ENCODE measurements at places on chromosomes 1 and 21.
A peak's percentile ranks its signal among the peaks of the same experiment; 100 is the strongest.

- no peak for DNase-seq
Measured at GRCh38 chr21:34540206-34540605, 28.2 kb upstream of the KCNE1 start.

DNA sequence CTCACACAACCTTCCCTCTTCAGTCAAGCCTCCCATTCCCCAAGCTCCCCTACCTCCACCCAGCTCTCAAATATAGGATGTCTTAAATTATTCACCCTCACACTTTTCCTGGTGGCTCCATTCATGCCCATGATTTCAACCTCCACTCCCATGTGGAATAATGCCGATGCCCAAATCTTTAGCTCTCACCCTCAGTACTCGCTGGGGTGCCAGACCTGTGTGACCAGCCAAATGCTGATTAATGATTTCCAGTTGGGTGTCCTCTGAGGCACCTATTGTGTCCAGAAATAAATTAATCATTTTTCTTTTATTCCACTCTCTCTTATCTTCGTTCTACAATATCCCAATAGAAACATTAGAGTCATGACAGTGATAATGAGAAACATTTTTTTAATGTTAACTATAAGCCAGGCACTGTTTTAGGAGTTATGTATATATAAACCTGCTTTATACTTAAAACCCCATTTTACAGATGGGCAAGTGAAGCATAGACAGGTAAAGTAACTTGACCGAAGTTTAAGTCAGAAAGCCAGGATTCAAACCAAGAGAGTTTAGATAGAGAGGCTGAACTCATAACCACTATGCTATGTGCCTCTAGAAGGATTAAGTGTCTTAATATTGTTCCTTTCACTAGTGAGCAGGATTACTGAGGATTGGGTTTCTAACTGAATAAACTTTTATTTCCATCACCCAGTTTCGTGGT lies 209.7 kb downstream of the DUSP10 start:
- DNase-seq, result no peak

- peak; percentile 37 for DNase-seq
Measured at GRCh38 chr1:97137862-97138514, 416.4 kb downstream of the PTBP2 start.

- no peak for DNase-seq
Measured at GRCh38 chr1:39127513-39127912, 77.0 kb upstream of the MACF1 start.

DNA sequence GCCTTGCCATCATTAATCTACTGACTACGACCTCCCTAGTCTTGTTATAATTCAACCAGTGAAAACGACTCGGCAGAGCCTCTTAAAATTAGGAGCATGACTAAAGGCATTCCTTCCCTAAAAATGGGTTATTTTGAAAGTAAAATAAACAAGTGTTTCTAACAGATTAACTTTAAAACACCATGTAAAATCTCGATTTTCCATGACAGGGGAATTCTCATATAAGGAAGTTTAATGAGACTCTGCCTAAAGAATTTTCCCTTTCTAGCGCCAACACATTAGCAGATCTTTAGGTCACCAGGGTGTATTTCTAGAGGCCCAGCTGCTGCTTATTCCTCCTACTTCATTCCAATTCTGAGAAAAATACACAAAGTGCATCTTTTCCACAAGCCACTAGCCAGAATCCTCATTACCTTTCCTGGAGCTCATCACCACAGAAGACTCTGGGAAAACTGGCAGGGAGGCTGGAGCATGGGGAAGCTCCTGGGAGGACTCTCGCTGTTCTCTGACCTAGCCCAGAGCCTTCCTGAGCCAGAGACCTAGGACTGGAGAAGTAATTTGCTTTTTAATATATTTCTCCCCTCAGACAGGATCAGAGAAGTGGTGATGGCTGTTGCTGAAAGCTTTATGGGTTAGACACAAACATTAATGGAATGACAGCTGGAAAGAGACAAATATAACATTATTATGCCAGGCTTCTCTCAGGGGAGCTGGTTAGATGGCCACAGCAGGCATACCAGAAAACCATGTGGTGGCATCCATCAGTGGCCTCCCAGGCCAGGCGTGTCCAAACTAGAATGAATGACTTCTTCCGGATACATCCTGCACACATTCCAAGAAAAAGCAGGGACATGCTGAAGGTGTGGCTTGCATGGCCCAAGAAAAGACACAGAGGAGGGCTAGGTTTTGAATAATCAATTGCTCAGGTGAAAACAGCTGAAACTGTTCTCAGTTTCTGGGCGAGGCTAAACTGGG lies 63.6 kb upstream of the CTTNBP2NL start:
- no peak for DNase-seq

- no peak for DNase-seq
Measured at GRCh38 chr1:155379180-155379579, 58.5 kb downstream of the RUSC1 start.

DNA sequence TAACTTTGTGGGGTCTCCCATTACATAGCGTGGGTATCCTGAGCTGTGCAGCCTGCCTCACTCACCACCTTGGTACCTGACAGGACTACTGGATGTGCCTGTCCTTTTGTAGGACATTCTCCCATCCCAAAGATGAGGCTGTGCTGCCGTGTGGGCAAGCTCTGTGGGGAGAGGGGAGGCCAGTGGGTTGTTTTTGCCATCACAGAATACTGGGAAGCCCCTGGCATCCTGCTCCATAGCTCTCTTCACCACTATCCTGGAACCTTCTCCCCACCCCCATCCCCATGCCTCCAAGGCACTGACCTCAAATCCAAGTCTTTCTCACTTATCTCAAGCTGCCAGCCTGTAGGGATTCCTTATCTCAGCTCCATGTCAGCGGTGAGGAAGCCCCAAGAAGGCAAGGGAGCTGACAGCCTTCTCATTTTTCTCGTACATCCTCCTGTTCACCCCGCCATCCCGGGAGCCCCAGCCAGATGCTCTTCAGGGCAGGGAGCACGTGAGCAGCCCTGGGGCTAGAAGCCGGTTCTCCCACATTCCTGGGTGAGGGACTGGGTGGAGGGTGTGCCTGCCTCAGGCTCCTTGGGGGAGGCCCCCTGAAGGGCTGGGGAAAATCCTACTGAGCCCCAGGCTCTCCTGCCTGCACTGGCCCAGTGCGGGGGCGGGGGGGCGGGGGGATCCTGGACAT lies 2.4 kb upstream of the ELF3 start:
- no peak for DNase-seq

DNA sequence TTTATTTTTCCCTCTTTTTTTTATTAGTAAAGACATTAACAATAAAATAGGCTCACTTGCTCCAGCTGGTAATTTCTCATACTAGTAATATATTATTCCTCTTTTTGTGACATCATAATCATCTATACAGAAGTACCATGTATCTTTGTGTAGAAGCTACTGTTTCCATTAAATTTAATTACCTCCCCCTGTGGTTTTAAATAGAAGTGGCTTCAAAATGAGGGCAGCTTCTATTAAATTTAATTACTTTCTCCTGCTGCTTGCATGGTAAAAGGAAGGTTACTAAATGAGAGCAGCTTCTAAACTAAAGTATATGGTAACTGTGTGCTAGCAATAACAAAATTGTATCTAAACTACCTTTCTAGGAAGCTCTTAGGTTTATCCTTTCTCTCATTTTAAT lies 94.0 kb downstream of the DPYD start:
- DNase-seq, result no peak

- no peak for DNase-seq
Measured at GRCh38 chr1:56563568-56563967, 15.8 kb downstream of the PLPP3 start.

GRCh38 chr1:94281361-94282142 lies 44.2 kb upstream of the ARHGAP29 start:
- DNase-seq, result no peak

GRCh38 chr1:167488786-167489185 lies 29.5 kb downstream of the CD247 start:
- DNase-seq, result no peak

GRCh38 chr1:206753141-206753540 lies 17.4 kb upstream of the IL19 start:
- no peak for DNase-seq

- no peak for DNase-seq
Measured at GRCh38 chr1:92882819-92883218, 51.0 kb downstream of the RPL5 start.

GRCh38 chr1:18010408-18010807 lies 97.2 kb upstream of the IGSF21 start:
- DNase-seq, result no peak

DNA sequence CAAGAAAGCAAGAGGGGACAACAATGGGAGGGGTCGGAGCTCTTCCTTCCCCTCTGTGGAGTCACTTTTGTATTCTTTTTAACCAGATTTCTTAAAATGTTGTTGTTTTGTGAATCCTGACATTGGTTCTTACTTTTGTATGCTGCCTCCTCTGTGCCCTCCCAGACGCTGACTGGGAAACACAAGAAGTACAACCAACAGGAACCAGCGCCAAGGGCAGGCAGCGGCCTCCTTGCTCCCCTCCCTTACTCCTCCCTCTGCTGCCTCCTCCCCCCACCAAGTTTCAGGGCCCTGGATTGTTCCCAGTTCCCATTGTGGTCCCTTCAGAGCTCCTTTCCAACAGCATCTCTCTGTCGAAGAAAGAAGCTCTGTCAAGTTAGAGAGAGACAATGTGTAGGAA lies 111.1 kb downstream of the BRINP2 start:
- no peak for DNase-seq

DNA sequence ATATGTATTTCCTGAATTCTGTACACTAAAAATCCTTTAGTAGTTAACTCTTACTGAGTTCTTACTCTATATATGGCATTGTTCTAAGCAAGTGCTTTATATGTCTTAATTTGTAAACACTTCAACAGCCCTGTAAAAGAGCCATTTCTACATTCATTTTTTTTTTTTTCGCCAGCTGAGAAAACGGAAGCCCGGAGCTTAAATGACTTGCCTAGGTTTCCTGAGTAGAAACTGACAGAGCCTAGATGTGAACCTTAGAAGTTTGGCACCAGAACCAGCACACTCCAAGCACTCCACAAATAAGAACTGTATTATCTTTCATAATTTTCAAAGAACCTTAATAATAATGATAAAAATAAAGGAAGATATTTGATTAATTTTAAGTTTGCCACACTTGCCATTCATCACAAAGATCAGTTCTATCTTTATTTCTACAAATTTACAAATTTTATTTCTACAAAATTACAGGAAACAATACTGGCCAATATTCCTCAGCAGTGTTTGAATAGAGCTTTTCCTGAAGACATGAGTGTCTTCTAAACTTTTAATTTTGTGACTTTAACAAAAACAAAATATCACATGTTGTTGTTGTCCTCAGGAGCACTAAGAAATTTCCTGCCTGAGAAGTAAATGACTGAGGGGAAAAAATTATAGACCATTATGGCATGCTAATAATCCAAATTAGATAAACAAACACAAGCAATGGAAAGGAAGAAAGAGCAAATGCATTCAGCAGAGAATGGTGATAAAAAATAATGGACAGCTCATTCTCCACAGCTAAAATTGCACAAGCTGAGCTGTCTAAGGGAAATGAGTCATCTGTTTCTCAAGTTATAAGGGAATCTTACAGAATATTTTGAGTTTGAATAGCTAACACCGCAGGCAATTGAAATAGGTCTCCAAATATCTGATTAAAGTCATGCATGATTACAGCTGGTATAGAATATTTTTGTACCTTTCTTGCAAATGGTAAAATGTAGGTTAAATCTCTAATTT lies 71.2 kb downstream of the DPYD start:
- DNase-seq, result peak; percentile 65

DNA sequence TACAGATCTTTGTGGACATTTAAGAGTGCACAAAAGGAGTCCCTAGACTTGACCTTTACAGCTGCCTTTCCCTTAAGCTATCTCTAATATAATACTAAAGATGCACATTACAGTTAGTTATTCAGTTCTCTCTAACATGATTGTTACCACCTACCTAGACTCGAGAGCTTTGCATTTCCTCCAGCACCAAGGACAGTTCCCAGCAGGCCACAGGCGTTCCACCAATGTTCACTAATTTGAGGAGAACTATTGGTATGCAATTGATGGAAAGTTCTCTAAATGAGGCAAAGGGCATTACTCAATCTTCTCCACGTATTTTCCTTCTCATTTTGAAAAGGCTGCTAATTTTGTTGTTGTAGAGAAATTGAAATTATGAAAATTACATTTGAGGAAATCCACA lies 5.4 kb upstream of the NTNG1 start:
- DNase-seq, result no peak

DNA sequence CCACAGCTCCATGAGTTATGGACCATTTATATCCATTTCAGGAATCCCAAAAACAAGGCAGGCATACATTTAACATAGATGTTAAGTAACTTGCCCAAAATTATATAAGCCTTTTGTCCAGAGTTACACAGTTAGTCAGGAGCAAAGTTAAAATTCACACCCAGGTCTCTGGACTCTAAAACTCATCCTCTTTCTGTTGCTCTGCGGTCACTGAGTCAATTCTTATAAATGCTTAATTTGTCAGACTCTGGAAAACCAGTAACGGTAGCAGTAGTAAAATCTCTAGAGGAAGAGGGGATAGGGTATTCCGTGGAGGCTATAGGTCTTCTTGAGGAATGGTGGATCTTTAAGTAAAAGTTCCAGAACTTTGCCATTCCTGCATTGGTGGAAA lies 223.6 kb upstream of the JUN start:
- DNase-seq, result no peak

GRCh38 chr1:205258719-205259118 lies 31.0 kb downstream of the TMCC2 start:
- DNase-seq, result no peak

GRCh38 chr21:32765058-32765457 lies 6.5 kb downstream of the PAXBP1 start:
- DNase-seq, result no peak

DNA sequence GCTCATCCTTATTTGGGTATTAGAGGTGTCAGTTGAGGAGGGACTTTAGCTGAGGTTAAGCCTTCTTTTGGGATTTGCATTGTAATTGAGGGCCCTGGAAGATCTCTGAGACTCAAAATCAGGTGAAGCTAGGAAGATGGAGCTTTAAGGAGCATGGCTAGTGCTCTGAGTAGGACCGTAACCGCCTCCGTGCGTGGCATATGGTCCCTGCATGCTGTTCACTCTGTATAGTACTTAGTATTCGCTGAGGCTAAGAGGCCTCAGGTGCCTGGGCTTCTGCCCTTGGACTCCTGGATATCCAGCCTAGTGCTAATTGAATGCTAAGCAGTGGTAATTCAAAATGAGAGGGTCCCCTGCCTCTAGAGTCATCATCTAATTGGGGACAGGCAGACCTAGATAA lies 22.5 kb downstream of the NSUN4 start:
- DNase-seq, result no peak

GRCh38 chr1:9784508-9785133 lies 39.1 kb downstream of the CLSTN1 start:
- no peak for DNase-seq

- no peak for DNase-seq
Measured at GRCh38 chr1:18784482-18784831, 75.0 kb downstream of the TAS1R2 start.

GRCh38 chr1:24905355-24905978 lies 24.6 kb downstream of the RUNX3 start:
- DNase-seq, result no peak

- DNase-seq, result no peak
Measured at GRCh38 chr1:71414179-71414578, 333.3 kb upstream of the ZRANB2 start.

DNA sequence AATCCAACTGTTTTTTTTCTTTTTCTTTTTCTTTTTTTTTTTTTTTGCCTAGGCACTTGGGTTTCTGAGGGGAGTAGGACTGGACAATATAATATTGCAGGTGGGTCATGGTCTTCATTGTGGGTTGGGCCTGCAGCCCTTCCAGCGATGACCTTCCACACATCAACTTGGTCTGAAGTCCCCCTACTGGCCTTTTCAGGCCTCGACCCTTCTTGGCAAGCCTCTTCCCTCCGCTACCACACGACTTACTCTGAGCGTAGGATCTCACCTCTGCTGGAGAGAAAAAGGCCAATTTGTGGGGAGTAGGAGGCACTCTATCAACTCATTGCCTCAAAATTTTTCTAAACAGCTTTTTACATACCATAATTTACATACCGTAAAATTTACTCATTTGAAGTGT lies 51.1 kb upstream of the GRIK3 start:
- DNase-seq, result no peak
